ENCODE measurements at places on chromosomes 2 and 18.

- DNase-seq, result no peak
These were observed 32.2 kb downstream of the DOK6 start for GRCh38 chr18:69432847-69433246.

DNA sequence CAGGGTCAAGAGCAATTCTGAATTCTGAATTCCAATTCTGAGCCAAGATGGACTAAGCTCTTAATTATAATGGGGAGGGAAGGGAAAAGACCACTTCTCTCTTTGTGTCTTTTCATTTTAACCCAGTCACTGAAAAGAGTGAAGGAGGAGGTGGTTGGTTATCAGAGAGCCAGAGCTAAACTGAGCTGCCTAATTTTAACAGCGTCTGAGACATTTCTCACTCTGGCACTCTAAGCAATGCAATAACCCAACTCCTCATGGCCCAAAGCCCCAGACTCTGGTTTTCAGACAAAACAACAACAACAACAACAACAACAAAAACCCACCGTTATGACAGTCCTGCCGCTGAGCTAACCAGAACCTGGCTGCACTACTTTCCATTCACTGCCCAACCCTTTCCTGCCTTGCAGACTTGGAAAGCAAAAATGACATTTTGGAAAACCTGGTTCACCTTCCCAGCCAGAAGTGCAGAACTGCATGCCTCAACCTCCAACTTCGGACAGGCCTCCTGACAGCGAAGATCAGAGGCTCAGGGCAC lies 1.0 kb downstream of the CHST10 start:
- DNase-seq, result no peak

GRCh38 chr2:236205867-236206645 lies 37.9 kb upstream of the GBX2 start:
- no peak for DNase-seq

DNA sequence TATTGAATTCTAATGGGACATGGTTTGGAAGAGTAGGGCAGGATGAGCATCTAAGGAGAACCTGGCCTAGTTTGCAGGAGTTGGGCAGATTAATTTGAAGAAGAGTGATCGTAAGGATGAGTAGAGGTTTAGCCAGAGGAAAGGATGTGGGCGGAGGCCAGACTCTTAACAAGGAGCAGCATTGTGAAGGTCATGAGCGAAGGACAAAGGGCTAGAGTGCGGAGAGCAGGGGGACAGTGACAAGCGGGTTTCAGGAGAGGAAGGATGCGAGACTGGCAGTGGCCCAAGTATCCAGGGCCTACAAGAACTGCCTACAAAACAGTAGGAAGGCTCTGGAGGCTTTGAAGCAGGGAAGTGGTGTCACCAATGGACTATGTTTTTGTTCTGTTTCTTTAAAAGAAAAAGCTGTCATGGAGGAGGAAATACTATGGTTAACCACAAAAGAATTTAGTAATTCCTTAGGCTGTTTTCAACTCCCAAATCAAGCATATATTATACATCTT lies 20.1 kb downstream of the SLC66A3 start:
- DNase-seq, result no peak

DNA sequence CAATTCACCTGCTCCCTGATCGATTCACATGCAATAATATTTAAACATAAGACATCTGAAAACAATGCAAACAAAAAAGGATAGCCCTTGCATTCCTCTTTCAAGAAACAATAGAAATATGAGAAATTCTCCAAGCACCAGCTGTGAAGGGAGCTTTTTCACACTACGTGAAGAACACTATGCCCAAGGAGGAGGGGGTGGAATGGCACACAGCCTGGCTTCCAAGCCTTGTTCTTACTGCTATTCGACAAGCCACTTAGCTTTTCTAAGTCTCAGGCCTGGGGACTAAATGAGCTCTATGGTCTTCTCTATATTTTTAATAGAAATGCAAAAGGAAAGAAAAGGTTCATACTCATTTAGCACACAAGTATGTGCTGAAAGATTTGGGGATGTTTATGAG lies 92.2 kb upstream of the CHRNA1 start:
- peak; percentile 38 for DNase-seq

- DNase-seq, result no peak
These were observed 17.7 kb upstream of the GALNT3 start for GRCh38 chr2:165811592-165812370.

- no peak for DNase-seq
These were observed 48.1 kb downstream of the AQP12A start for GRCh38 chr2:240739797-240740196.

DNA sequence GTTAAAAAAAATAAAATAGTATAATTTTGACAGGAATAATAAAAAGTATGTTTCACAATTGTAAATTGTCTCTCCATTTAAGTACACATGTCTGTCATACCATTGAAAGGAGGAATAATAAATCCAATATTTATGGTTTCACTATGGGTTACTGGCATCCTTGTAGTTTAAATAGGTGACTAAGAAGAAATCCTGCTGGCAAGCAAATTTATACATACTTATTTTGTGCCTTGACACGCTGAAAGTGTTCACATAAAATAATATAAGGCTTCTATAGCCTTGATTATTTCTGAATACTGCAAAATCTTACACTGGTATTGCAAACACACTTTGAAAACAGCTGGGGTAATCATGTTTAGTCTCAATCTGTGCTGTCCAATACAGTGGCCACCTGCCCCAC lies 138.3 kb upstream of the ETAA1 start:
- DNase-seq, result no peak

DNA sequence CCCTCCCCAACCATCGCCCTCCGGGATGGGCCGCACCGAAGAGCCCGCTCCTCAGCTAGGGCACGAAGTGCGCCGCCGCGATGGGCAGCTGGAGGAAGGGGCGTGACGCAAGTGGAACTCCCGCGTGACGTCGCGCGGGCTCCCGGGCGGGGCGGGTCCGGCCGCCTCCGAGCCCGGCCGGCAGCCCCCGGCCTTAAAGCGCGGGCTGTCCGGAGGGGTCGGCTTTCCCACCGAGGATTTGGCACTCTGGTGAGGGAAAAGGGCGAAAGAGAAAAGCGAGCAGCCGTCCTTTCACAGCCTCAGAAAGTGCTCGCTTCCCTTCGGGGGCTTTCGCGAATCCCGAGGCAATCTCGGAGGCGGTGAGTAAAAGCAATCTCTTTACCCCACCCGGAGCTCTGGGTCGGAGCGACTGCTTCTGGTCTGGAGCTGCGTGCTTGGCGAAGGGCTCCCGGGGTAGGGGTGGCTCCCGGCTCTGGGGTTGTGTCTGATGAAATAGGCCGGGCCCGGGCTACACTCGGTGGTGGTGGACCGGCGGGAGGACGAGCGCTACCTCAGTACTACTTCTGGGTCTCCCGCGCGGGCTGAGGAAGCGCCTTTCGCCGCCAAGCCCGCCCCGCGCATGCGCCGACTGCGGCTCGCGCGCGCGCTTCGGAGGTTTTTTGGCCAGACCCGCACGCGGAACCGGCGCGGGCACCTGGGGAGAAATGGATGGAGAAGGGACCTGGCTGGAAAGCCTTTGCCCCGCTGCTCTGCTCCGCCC lies at the start of gene RBBP8:
RBBP8 (plus strand) TSS at position 123 of the 760 bp plus-strand sequence. CDS start 3,524 bp downstream, outside the sequence.
- DNase-seq, result peak; percentile 88

DNA sequence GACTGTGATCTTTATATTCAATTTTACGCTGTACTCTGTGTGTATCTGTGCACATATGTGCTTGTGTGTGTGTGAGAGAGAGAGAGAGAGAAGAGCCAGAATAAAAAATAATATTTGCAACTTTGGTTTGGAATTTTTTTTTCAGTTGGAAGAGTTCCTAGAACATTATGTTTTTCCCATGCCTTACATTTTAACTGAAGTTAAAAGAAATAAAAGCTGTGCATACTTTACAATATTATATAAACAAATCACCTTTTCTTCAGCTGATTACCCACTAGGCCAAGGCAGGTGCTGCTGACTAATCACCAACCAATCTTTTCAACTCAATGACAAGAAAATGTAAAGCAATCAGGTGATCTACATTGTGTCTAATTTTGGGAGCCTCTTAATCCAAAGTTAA lies 366.3 kb downstream of the NYAP2 start:
- DNase-seq, result no peak

DNA sequence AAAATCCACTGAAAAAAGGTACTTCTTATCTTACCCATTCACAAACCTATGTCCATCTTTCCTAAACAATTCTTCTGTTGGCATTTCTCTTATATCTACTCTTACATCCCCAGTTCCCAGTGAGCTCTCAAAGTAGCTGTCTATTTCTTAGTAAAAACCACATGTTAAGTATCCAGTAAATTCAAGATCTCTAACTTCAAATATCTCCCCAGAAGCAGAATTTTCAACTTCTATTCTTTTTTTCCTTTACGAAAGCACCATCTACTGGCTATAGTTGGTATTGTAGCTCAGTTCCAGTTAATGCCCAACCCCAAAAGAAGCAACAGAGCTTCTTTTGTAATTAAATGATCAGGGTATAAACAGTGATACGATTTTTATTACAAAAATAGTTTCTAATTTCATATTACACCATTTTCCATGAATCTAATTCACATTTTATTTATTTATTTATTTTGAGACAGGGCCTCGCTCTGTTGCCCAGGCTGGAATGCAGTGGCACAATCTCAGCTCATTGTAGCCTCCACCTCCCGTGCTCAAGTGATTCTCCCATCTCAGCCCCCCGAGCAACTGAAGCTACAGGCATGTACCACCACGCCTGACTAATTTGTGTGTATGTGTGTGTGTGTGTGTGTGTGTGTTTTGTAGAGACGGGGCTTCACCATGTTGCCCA lies 28.5 kb downstream of the HRH4 start:
- DNase-seq, result peak; percentile 53

GRCh38 chr18:54983041-54983686 lies 23.9 kb upstream of the CCDC68 start:
- DNase-seq, result peak; percentile 63

GRCh38 chr2:108169982-108170625 lies 69.7 kb upstream of the SULT1C3 start:
- DNase-seq, result no peak

DNA sequence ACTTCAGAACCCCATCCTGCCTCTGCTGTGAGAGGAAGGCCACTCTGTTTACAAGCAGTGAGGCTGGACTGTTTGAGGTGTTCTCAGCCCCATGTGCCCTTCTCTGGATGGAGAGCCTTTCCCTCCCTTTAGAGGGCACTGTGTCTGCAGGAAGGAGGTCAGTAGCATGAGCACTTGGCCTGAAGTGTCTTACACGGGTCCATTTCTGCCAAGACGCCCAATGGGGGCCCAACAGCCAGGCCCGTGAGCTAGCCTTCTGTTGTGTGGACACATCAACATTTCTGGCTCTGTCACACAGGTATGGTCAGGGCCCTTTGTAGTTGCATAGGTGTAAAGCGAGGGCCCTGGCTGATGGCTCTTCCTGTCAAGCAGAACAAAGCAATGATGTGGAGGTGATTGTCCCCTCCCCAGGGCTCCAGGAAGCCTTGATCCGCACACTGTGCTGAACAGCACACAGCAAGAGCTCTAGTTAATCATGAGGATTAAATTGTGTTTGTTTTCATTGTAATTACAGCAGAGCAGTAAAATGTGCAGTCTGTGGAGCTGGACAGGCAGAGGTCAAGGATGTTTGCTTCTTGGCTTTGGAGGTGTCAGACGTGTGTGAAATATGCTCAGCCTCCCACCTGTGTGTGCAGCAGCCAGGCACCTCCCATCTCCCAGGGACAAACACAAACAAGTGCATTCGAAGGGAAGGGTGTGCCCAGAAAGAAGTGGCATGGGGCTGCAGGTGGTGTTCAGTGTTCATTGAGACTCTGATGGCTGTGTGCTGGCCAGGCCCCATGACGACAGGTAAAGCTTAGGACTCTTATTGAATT lies 132.1 kb downstream of the SH3RF3 start:
- no peak for DNase-seq

- DNase-seq, result no peak
These were observed 276.8 kb upstream of the HDAC4 start for GRCh38 chr2:239677453-239678185.

DNA sequence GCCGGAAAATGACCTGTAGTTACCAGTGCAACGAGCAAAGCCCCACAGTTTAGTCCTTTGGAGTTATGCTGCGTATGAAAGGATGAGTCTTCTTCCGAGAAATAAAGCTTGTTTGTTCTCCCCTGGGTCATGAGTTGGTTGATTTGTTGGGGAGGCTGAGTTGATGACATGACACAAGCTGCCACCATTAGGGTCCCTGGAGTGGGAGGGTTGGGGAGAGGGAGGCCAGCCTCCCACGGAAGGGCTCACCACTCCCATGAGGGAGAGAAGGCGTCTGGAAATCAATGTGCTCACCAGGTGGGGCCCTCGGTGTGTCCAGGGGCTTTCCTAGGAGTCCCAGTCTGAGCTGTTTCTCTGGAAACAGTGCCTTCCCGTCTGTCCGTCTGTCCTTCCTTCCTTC lies 7.4 kb upstream of the DGKD start:
- peak; percentile 63 for DNase-seq

DNA sequence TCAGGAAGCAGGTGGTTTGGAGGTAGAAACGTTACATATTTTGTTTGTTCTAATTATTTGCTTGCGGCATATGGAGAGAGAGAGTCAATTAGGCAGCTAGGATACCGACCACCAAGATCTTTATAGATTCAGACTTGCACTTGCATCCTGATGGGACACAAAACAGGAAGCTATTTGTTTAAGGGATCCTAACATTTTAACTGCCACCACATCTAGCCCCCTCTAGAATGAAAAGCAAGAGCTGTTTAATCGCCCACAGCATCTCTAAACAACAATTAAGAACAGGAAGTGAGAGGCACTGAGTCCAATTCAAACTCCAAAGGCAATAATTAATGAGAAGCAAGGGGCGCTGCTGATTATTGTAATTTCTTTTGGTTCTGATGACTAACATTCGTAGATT lies 182.0 kb upstream of the LINC00305 start:
- no peak for DNase-seq

DNA sequence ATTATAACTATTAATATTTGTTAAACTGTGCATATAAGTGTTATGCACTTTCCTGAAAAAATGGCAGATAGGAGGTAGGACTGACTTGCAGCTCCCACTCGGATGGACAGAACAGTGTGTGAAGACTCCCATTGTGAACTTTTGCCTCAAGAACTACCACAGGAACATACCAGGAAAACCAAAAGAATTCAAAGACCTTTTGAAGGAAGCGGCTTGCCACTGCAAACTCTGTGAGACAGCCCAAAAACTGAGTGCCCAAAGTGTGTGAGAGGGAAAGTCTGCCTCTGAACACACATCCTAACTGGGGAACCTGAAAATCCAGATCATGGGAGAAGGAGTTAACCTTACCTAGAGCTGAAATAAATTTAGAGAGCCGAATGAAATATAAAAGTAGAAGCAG lies 171.0 kb downstream of the ZBTB7C start:
- DNase-seq, result no peak

GRCh38 chr18:905948-906415 lies 1.3 kb downstream of the ADCYAP1 start:
- DNase-seq, result no peak

- DNase-seq, result no peak
These were observed 436.8 kb downstream of the TGIF1 start for GRCh38 chr18:3886575-3887322.

GRCh38 chr2:25649786-25650185 lies 23.6 kb downstream of the DTNB start:
- DNase-seq, result no peak

GRCh38 chr2:9610781-9611548 lies 19.8 kb downstream of the YWHAQ start:
- DNase-seq, result no peak
